GM23248 (cell line): ENCODE measurements at places on chromosomes 1 and 21. TPM values are rescaled to one million over a fixed set of nuclear protein-coding genes. Genes with fewer than 3 reads are reported as not detected.

C8A gene
- total RNA-seq = not detected in 2 replicates

- no peak overlapping the region for H3K27ac ChIP-seq
- DNase-seq = no peak
- H3K4me1 ChIP-seq = no peaks in the 10 kb centered on the region
- H3K36me3 ChIP-seq = no peaks in the 10 kb centered on the region
- H3K4me3 ChIP-seq = no peak overlapping the region
Observed at GRCh38 chr1:216020743-216021345, 402.4 kb downstream of the USH2A start.

DNA sequence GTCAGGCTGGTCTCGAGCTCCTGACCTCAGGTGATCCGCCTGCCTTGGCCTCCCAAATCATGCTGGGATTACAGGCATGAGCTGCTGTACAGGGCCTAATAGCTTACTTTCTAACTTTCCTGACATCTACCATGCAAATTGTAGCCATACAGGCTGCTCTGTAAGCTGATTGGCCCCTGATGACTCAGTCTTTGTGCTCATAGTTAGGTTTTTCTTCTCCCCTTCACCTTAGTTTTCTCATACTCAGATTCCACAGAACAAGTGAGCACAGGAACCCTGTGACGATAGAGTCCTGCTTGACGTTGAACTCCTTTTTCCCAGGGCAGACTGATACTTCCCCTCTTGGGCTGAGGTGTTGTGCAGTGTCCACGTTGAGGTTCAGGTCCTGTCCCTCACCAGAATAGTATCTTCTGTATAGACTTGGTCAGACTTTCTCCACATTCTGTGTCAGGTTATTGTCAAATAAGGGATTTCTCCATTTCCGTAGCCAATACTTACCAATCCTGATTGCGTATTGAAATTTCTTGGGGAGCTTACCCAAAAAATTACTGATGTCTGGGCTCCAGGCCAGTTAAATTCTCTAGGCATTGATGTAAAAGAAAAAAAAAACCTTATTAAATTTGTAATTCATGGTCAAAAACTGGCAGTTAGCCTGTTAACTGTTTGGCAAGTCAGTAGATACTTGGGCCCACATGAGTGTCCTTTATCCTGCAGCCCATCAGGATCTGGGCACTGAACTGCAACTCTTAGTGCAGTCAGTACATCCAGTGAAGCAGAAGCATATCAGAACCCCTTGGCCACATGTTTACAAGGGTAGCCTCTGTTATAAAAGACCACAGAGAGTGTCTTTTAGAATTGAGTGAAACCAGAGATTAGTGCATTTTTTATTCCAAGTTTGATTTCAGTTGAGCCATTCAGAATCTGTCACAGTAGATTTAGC, 118.2 kb downstream of the DYRK1A start:
- H3K27me3 ChIP-seq = no peaks in the 10 kb centered on the region
- H3K4me3 ChIP-seq = no peak overlapping the region
- H3K36me3 ChIP-seq = peaks cover 28% of the 10 kb centered on the region
- DNase-seq = no peak

DNA sequence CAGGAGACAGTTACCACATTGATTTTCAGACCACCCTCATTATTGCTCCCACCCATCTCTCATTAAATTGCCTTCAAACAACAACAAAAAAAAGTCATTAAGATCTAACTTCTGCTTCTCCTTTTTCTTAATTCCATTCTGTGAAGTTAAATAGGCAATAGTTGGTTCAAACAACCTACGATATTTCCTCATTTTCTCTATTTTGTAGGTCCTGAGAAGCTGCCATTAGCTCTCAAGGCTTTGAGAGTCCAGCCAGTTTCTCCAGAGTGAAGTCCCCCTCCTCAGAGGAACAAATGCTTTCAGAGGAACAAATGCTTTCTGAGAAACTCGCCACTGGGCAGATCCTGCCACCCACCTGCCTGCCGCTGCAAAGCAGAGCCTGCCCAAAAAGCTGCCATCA, 125.6 kb downstream of the ETS2 start:
- no peak for DNase-seq
- H3K4me3 ChIP-seq = no peak overlapping the region
- no peaks in the 10 kb centered on the region for H3K27me3 ChIP-seq
- no peak overlapping the region for H3K27ac ChIP-seq
- peaks cover 11% of the 10 kb centered on the region for H3K4me1 ChIP-seq

DNA sequence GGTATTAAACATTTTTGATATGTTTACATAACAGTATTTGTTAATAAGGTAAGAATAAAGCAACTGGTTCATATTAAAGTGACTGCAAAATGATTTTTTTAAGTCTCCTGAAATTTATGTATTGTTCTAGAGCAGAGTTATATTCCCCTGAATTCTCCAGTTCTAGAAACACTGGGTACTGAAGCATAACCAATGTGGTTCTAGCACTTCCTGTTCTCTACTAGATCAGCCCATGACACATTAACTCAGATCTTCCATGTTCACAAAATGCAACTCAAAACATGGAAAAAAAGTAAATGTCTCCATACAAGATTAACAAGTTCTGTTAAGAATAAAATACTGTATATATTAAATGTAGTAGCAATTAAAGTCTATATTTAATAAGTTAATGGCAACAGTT, 3.9 kb downstream of the NEGR1 start:
- no peak overlapping the region for H3K4me3 ChIP-seq
- no peaks in the 10 kb centered on the region for H3K27me3 ChIP-seq
- H3K27ac ChIP-seq = no peak overlapping the region
- H3K4me1 ChIP-seq = peaks cover 31% of the 10 kb centered on the region

GRCh38 chr1:8097908-8098307, 71.8 kb upstream of the ERRFI1 start:
- H3K4me1 ChIP-seq = peaks cover 44% of the 10 kb centered on the region
- no peak for DNase-seq
- no peaks in the 10 kb centered on the region for H3K27me3 ChIP-seq
- no peak overlapping the region for H3K4me3 ChIP-seq
- no peaks in the 10 kb centered on the region for H3K36me3 ChIP-seq
